Breast epithelium (tissue), 4 donors: ENCODE measurements at places on chromosomes 4 and X. TPM values are rescaled to one million over a fixed set of nuclear protein-coding genes. Genes with fewer than 3 reads are reported as not detected.

DNA sequence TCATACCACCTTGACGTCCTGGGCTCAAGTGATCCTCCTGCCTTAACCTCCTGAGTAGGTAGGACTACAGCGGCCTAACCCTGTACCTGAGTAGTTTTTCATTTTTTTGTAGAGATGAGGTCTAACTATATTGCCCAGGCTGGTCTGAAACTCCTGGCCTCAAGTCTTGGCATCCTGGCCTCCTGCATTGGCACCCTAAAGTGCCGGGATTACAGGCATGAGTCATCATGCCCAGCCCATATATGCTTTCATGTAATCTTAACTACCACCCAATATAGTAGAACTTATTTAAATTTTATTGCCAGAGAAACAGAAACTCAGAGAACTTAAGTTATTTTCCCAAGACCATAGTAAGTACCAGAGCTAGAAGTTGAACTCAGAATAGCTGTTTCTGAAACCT is 27.1 kb downstream of the AFM start:
- no peak for DNase-seq

GRCh38 chr4:117010671-117011070 is 74.7 kb downstream of the TRAM1L1 start:
- DNase-seq, result no peak

LGI2 gene
- 2.2 TPM for total RNA-seq

GRCh38 chrX:153791104-153791852 is 2.9 kb downstream of the IDH3G start:
- no peak for DNase-seq

- no peak for DNase-seq
These were observed at the start of gene SUPT20HL1 for GRCh38 chrX:24360272-24360671. Gene SUPT20HL1 (plus strand): TSS chrX:24360639. CDS start chrX:24362761, 2,122 bp downstream.

DUX4 gene
- total RNA-seq, result not detected

DNA sequence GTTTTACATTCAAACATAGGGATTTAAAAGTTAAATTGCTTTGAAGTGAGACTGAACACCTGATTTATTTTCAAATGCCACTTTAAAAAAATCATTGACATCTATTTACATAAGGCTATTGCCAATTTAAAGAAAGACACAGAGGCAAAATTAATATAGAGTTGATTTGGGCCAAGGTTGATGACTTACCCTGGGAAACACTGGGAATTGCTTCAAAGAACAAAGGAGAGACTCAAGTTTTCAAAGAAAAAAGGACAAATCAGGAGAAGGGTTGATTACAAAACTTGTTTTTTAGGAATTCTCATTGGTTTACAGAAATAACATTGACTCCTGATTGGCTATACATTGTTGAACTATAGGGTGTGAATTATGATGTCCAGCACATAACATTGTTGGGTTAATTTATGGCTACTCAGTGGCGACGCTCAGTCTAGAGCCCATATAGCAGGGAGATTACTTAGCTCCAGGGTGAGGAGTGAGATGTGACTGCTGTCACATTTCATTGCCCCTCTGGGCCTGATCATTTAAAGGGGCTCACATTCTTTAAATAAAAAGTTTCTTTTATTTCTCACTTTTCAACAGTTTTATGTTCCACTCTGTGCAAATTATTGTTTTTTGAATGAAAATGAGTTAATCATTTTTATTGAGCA is 184.6 kb downstream of the SPATA18 start:
- DNase-seq, result no peak

LINC00632 gene
- 90.1 TPM for total RNA-seq

- DNase-seq, result no peak
These were observed 1.4 kb downstream of the TMA16 start for GRCh38 chr4:163495900-163496299.

RHOH gene
- total RNA-seq, result 9.7 TPM
